ENCODE measurements at places on chromosomes 6 and 20. TPM values are rescaled to one million over a fixed set of nuclear protein-coding genes. Genes with fewer than 3 reads are reported as not detected.
A peak's percentile ranks its signal among the peaks of the same experiment; 100 is the strongest.

Gene ATF6B
- total RNA-seq: 27.5 TPM

DNA sequence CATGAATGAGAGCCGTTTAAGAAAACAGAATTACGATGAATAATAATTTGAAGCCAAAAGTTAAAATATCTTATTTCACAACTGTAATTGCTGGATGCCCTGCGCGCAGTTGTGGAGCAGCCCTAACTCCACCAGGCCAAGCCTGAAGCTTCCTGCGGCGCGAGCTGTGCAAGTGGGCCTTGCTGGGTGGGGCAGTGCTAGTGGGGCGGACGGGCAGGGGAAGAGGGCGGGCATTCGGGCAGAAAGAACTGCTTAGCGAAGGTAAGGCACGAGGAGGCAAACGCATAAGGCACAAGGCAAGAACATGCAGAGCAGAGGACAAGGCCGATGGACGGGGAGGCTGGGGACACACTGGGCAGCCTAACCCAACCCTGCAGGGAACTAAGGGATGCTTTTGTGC lies 2.3 kb downstream of the HLA-DQB2 start:
- DNase-seq: no peak

- peak; percentile 49 for DNase-seq
These were observed 56.5 kb downstream of the TCP11 start for GRCh38 chr6:35084511-35085203.

DNA sequence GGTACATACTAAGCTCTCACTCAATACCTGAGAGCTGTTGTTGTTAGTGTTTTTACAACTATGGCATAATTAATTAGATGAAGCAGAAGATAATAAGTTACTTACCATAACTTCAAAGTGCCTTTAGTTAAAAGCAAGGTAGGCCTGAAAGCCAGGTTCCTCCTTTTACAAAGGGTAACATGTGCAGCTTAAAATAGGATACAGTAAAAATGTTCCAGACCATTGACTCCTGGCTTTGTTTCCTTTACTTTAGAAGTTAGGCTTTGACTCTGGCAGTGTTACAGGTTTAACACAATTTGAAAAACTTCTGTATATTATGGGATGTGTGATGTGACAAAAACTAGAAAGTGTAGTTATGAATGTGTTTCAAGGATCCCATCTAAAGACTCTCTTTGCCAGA lies 522.5 kb downstream of the EPM2A start:
- no peak for DNase-seq

Gene MYL9
- 141 TPM for total RNA-seq

Data from osteoblast (primary cell).